ENCODE measurements at places on chromosomes 2 and 18.

GRCh38 chr2:129748653-129749052, 230.8 kb upstream of the RAB6C start:
- no peak for DNase-seq

DNA sequence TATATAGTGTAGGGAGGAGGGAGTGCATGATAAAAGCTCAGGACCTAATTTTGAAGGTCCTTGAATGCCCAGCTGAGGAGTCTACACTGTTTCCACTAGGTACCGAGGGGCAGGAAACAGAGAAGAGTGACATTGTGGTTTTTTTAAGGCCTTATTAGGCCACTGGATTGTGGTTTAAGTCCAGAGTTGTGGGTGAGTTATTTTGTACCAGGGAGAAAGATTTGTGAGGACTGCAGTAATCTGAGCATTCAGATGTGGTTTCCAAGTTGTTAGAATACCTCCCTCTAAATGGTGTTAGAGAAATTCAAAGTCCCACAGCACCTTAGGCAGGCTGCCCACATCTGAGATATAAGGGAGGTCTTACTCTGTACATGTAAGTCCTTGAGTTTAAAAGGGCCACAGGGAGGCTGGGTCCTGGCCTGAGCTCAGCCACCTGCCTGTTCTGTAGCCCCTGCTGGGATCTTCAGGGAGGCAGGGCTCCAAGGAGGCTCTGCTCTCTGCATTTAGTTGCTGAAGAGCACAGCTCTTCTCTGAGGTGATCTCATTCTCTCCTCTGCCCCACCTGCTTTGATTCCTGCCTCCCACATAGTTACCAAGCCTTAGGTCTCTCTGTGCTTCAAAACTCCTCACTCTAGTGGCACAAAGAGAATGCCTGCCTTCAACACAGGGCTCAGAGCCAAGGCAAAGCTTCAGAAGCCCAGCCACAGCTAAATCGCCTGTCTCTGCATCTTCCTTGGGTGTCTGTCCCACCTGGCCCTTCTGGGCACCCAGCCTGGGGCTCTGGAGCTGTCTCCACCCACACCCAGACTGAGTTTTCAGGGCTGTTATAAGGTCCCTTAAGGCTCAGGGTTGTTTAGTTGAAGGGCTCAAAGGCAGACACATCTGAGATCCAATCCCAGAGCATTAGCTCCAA, 88.1 kb downstream of the VSNL1 start:
- DNase-seq, result no peak

DNA sequence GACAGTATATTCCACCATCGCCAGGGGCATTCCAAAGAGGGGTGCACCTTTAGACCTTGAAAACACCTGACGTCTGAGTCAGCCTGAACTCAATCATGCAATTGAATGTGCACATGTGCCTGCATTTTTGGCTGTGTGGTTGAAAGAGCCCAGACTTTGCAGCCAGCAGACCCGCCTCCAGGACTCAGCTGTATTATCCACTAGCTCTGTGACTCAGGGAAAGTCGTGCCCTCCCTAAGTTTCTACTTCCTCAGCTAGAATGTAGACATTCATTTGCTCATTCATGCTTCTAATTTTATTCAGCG, 94.2 kb downstream of the LRRC30 start:
- no peak for DNase-seq

DNA sequence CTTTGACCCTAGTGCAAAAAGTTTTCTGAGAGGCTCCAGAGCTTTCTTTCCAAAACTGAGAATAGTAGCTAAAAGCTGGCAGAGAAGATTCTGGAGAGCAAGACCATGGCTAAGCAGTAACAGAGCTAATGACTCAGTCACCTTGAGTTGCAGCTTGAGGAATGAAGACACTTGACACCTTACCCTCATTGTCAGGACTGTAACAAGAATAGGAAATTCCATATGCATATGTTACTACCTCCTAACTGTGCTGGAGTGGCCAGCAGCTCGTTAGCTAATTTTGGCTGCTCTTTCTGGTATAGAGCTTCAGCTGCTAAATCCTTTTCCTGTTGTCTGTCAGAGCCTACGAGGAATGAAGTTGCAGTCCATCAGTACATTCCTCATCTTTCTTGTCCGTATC, 68.6 kb upstream of the LHCGR start:
- DNase-seq, result no peak

DNA sequence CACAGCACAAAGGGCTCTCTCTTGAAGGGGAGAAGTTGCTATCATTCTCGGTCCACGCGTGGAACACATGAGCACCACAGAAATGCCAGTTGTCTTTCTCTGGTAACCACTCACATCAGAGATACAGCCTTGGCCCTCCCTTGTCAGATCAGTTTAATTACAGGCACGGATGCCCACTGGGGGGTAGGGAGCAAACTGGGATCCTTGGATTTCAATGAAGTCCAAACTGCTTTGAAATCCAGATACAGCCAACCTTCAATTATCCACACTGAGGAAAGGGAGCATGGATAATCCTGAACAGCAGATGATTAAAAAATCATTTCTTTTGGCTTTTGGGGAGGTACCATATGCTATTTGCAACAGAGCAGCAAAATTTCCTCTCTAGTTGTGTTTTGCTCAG, 63.7 kb upstream of the DAPL1 start:
- no peak for DNase-seq

DNA sequence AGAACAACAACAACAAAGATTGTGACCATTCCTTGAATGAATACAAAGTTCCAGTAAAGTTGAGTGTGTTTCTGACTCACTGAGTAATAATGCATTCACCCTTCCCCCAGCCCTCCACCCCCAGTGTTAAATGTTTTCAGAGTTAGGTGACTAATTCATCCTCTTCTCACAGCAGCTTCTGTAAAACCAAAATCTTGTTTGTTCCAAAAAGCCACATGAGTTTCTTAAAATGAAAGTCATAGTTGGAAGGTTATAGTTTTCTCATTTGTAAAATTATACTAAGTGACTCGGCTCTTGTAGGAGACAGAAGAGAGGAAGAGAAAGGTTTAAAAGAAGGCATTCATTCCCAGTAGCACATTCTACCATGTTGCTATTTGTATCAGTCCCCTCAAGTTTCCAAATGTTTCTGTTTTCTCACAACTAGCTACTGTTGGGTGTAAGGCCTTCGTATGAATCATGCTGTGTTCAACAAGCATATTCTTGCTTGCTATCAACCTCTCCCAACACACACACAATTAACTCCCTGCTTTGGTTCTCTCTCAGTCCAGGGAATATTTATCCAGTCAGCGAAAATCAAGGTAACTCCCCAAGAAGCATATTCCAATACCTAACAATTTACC, 75.3 kb downstream of the MBD2 start:
- DNase-seq, result no peak

DNA sequence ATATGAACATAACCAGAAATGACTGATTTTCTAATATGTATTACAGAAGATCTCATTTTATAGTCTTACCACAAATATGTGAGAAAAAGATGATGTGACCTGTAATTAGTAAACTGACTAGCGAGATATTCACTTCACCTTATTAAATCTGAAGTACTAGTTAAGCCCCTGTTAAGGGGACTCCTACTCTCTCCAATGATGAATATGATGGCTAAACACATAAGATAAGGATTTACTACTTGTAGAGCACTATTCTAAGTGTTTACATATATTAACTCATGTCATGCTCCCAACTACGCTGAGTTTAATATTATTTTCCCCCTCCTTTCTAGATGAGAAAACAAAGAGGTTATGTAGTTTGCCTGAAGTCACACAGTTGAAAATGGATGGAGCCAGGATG, 40.9 kb downstream of the SP3 start:
- no peak for DNase-seq

DNA sequence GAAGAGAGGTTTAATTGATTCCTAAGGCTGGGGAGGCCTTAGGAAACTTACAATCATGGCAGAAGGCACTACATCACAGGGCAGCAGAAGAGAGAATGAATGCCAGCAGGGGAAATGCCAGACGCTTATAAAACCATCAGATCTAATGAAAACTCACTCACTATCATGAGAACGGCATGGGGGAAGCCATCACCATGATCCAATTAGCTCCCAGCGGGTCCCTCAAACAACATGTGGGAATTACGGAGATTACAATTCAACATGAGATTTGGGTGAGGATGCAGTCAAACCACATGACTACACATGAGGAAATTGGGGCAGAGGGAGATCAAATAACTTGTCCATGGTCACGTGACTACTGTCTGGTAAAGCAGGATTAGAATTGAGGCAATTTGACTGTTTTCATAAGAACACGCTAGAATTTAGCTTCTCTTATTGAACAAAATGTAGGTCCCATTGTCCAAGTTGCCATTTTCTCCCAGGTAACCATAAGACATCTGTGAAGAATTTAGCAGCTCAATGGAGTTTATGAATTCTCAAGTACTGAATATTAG, 445.1 kb upstream of the CDH20 start:
- DNase-seq, result no peak
